Activated CD4-positive, alpha-beta T cell treated with anti-CD3 and anti-CD28 coated beads, Interleukin-2, amount 10 ng/mL, durations not matched to agents 24 days and 14 days (primary cell): ENCODE measurements at places on chromosomes 7 and 10.

GRCh38 chr7:50367570-50367969 lies 63.1 kb downstream of the IKZF1 start:
- DNase-seq, result peak; percentile 65

DNA sequence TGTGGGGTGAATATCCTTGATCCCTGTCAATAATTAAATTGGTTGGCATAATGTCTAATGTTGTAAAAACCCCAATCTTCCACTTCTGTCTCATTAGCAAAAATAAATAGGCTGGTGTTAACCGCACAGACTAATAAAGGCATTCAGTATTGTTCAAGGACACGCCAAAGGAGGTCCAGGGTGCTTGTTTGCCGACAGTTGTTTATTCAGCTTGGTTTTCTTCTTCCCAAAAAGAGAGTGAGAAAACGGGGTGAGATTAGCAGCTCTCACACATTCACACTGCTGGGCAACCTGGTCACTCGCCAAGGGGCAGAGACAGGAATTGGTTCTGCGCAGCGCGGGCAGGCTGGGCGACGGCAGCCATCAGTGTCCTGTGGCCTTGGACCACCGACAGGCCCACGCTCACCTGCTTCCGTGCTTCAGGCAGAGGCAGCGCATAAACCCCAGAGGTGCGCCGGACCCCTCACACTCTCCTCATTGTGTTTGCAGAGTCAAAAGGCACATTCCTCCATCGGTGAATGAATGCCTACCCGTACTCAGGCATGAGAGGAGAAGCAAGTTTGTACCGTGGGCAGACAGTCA lies 26.2 kb upstream of the LMBR1 start:
- no peak for DNase-seq

DNA sequence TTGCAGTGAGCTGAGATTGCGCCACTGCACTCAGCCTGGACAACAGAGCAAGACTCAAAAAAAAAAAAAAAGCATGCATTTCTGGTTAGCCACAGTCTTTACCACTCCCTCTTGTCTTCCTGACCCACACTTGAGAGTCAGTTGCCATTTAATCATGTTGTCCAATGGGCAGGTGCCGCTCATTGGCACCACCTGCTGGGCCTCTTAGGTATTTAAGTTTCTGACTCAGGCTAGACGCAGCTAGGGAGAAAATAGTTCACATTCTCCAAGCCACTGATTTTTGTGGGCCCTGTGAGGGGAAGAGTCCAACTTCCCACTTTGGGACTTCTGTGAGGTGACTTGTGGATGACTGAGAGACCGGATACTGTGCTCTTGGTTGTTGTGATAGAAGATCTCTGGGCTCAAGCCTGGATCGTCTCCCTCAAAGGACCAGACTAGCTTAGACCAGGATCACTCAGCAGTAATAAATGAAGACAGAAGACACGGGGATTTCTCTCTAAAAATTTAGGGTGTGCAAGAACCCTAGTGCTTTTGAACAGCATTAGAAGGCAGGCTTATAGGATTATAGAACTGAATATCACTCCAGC lies 26.8 kb upstream of the SORCS3 start:
- DNase-seq, result peak; percentile 77

- DNase-seq, result peak; percentile 58
Measured at GRCh38 chr10:77004917-77005564, 632.6 kb downstream of the KCNMA1 start.

DNA sequence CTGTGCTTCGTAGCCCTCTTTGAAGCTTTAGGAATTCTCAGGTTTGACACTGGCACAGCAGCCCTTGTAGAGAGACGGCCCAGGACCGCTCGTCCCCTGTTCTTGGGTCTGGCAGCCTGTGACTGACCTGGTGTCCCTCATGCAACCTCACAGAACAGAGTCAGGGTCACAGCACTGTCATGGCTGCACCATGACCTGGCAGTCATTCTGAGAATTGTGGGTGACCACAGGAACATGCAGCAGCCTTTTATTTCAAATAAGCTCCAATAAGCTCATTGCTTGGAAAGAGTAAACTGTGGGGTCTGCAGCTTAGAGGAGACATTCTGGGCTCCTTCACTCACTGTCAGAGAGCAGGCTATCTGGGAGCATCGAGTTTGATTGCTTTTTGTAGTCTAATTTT lies 42.5 kb downstream of the MYO1G start:
- DNase-seq, result no peak

GRCh38 chr10:94005050-94005449 lies 11.3 kb downstream of the PLCE1 start:
- peak; percentile 17 for DNase-seq

DNA sequence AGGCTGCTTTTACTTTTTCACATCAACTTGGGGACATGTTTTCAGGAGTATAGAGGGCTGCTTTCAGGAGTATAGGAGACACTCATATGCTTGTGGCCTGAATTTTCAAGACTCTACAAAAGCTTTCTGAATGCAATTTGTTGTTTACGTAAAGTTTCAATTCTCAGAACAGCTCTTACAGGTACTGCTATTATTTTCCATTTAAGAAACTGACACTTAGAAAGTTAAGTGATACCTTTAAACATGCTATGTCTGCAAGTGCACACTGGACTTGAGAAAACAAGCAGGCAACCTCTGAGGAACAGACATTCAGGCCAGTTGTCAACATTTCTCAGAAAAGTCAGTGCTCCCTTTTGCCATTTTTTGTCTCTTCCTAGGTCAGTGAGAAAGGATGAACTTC lies 70.0 kb upstream of the PHYHIPL start:
- DNase-seq, result no peak

DNA sequence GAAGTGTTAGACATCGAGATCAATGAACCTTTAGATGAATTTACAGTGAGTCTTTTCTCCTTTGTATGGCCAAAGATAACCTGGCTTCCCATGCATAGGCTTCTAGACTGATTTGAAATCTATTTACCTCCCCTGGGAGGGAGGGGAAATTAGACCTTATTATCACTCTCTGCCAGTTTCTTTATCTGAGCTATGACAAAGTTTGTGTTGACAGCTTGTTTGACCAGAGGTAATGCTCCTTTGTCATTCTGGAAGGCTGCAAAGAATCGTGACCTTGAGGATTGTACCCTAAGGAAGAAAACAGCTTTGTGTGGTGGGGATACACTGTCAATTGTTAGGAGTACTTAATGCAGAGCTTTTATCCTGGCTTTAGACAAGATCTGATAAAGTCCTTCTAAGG lies 36.4 kb downstream of the RBM33 start:
- DNase-seq, result no peak

DNA sequence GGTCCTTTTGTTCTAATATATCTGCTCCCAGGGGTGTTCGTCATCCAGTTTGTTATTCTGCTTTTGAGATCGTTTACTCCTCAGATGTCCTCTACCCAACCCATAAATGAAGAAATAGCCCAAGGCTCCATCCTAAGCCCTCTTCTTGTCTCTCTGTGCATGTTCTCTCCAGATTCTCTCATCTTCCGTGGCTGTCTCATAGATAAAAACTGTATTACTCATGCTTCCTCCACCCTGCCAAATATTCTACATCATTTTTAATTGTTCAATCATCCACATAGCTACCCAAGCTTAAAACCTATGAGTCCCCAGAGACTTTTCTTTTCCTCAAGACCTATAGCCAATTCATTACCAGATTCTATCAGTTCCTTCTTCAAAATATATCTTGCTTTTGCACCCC lies 44.9 kb downstream of the CAV1 start:
- DNase-seq, result no peak

DNA sequence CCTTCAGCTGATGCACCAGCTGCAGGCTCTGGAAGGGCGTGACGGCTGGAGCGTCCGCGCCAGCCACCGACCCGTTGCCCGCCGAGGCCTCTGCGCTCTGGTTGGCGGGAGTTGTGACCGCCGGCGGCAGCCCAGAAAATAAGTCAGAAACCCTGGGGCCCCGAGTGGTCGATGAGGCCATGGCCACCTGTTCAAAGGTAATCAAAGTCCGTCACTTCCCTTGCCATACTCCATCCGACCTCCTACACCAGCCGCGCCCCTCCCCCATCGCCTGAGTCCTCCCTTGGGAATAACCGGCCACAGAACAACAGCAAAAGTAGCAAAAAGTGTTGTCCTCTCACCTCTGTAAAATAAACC lies 406 bp downstream of the PRLHR start:
- DNase-seq, result no peak
